ENCODE measurements at places on chromosomes 1 and 21. TPM values are rescaled to one million over a fixed set of nuclear protein-coding genes. Genes with fewer than 3 reads are reported as not detected.

RNU1-2 gene
- under 0.01 TPM for total RNA-seq

BCAN gene
- not detected for total RNA-seq

VPS45 gene
- 34.8 TPM for total RNA-seq

S100A9 gene
- total RNA-seq: 793 TPM

H6PD gene
- 64.7 TPM for total RNA-seq

OR2M3 gene
- total RNA-seq: not detected

DNA sequence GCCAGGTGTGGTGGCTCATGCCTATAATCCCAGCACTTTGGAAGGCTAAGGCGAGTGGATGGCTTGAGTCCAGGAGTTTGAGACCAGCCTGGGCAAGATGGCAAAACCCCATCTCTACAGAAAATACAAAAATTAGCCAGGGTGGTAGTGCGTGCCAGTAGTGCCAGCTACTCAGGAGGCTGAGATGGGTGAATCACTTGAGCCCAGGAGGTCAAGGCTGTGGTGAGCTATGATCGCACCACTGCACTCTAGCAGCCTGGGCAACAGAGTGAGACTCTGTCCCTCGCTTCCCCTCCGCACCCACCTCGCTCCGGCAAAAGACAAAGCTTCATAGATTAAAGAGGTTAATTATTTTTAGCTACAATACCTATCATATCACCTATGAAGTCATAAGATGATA lies 100.0 kb downstream of the HHAT start:
- no peak for DNase-seq

GRCh38 chr1:201690528-201690927 lies 138.4 kb upstream of the IPO9 start:
- no peak for DNase-seq

DNA sequence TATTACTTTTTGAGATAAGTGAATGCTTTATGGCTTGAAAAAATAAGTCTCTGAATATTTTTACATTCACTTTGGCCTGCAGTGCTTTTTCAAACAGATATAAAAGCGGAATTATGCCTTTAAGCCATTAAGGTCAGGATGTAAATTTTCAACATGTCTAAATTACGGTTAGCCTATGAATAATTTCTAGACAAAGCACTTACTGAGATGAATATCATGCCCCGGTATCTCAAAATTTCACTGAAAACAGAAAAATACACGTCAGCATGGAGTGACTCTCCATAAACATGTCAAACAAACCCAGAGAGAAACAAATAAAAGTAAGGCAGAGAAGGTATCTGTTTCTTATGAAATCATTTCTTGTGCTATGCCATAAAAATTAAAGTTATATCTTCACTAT lies 853.9 kb downstream of the KCNT2 start:
- no peak for DNase-seq

- no peak for DNase-seq
Measured at GRCh38 chr1:14888374-14888773, 265.2 kb upstream of the TMEM51 start.

DNA sequence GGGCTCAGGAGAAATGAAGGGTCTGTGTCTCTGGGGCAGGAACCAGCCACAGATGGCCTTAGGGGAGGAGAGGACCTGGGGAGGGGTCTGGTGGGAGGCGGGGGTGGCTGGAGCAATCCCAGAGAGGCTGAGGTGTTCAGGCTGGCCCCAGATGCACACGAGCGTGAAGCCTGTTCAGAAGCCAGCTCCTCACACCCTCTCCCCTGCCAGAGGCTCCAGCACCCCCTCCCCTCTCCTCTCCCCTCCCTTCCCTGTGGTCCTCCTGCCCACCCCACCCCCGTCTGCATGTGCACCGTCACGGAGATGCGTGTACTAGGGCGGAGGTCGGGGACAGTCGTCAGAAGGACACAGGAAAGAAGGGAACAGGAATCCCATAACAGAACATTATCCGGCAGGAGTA lies 115.0 kb upstream of the COL6A1 start:
- DNase-seq: no peak

DNA sequence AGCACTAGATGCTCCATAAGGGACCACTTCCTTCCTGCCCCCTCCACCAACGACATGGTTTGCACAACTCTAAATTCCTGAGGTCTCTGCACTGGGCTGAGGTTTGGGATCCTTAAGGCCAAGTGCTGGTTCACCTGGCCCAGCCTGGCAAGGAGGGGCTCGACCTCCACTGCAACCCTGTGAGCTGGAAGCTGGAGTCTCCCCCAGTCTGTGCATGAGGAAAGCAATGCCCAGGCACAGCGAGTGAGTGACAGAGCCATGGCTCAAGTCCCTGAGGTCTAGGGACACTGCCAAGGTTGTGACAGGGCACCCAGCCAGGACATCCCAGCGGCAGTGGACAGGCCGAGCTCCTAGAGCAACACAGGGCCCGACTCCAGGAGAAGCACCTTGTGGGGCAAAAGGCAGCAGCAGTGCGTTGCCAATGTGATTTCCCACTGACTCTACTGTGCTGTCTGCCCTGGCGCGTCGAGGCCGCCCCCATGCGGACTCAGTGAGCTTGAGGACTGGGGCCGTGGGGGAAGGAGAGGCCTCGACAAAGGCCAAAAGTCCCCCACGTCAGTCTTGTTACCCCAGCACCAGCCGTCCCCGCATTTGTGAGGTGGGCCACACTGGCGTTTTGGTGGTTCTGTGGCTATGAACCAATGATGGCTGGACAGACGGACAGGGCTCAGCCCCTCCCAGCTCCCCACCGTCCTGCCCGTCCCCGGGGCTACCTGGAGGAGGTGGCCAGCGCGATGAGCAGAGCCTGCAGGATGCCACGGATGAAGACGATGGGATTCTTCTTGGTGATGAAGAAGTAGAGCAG lies 30.0 kb downstream of the PODN start:
- no peak for DNase-seq

- no peak for DNase-seq
Measured at GRCh38 chr1:145758575-145758974, 39.3 kb downstream of the CD160 start.

DNA sequence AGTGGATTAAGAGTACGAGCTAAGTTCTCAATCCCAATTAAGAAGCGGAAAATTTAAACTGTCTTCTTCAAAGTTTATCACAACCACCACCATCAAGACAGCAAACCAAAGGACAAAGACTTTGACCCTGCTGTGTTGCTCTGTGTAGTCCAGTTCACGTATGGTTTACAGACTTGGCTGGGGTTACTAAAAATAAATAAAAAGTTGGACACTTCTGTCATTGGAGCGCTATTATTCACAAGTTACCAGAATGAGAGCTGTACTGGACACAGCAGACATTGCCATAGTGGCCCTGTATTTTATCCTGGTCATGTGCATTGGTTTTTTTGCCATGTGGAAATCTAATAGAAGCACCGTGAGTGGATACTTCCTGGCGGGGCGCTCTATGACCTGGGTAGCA lies 21.6 kb downstream of the MRPS6 start:
- no peak for DNase-seq

DNA sequence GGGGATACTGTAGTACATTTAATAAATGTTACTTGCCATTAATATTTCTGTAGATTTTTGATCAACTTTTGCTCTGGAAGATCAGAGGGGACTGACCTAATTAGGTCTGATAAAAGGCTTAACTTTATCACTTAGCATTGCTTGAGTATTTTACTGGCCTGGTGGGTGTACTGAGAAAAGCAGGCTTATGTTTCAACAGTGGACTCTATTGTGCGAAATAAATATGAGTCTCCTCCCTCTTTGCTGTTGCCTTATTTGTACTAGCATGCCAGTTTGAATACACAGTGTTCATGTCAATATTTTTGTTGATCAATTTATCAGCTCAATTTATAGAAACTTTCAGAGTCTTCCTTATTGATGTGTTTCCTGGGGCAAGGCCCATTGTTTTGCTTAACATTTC lies 49.1 kb downstream of the EBNA1BP2 start:
- DNase-seq: no peak

DNA sequence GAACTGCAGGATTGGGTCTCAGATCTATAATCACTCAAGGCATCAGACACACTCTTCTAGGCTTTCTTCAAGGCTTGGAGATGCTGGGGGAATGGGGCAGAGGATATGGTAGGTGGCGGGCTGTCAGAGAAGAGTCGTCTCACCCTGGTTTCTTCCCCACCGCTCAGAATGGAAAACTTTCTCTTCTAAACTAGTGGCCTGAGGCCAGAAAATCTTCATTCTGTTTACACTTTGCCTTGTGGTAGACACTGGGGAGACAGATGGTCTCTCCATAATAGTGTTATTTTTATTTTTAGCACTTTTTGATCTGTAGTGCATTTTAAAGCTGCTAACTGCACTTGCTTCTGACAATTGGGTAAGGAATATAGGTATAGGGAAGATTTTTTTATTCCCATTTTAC lies 2.6 kb downstream of the PRELP start:
- DNase-seq: no peak

GRCh38 chr1:68916221-68916902 lies 419.5 kb upstream of the DEPDC1 start:
- DNase-seq: peak; percentile 9

GRCh38 chr1:212225871-212226302 lies 59.3 kb upstream of the PPP2R5A start:
- no peak for DNase-seq

Data from tibial nerve (tissue), 4 donors.